ENCODE measurements at places on chromosomes 16 and 17. TPM values are rescaled to one million over a fixed set of nuclear protein-coding genes. Genes with fewer than 3 reads are reported as not detected.

DNA sequence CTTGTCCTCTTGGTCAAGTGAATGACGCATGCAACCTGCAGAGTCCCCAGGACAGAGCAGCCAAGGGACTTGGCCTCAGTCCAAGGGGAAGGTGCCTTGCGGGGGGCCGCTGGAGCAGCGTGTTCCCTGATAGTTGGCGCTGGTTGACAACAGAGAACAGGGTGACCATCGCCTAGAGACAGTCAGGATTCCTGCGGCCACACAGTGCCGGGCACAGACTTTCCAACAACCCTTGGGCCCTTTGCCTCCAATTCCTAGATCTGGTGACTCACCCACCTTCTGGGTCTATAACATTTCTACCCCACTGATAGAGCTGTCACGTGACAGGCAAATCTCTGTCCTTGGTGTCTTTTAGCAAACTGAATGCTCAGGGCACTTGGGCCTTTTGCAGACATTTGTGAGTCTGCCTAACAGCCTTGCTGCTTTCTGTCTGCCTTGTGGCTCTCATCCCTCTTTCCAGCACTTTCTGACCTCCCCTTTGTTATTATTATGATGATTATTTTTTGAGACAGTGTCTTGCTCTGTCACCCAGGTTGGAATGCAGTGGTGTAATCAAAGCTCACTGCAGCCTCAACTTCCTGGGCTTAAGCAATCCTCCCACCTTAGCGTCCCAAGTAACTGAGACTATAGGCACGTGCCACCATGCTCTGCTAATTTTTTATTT, 11.9 kb upstream of the TEDC2 start:
- DNase-seq = no peak

GLP2R gene
- 10.4 TPM for total RNA-seq

NSMCE1 gene
- total RNA-seq = 44.4 TPM

DNA sequence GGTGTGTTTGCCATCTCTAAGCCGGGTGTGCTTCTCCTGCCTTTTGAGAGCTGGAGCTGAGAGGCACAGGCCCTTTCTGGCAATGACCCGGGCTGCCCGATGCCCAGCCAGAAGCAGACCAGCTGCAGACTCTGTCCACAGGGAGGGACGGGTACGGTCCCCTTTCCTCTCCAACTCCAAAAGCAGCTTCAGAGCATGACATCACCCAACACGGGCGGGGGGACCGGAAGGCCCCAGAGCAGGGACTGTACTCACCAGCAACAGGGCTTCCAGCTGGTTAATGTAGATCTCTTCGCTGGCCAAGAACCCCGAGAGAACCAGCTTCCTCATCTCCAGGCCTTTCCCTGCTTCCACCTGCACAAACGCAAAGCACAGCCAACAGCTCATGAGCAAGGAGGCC, 79.4 kb downstream of the ABR start:
- DNase-seq = no peak

GRCh38 chr16:76970745-76971099, 220.3 kb upstream of the MON1B start:
- no peak for DNase-seq

CDK3 gene
- 12.4 TPM for total RNA-seq

DNA sequence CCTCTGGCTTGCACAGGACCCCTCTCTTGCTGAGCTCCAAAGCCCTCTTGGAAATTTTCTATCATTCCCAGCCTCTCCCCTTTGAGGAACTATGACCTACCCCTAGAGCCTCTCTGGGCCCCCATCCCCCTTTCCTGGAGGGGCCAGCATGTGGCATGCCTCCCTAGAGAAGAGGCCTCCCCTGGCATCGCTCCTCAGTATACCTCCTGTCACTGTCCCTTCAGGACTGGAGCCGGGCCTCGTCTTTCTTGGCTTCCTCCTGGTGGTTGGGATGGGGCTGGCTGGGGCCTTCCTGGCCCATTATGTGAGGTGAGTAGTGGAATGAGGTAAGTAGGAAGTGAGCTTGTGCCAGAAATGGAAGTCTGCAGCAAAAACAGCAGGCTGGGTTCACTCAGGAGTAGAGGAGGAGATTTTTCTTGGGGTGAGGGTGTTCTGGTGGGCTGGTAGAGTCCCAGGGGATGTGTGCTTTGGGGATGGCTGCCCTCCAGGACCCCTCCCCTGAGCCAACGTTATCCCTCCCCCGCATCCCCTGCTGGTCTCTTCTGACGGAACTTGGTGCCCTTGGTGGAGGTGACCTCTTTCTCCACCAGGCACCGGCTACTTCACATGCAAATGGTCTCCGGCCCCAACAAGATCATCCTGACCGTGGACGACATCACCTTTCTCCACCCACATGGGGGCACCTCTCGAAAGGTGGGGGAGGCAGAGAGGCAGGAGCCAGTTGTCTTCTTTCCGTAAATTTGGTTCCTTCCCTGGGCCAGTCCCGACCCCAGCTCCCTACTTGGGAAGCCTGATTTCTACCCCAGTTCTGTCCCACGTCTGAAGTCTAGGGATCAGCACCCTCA, 4.6 kb downstream of the GUCY2D start:
- no peak for DNase-seq

- no peak for DNase-seq
These were observed 45.0 kb upstream of the CRISPLD2 start for GRCh38 chr16:84774810-84775209.

PDE6G gene
- 0.34 TPM for total RNA-seq

GRCh38 chr16:82636485-82636884, 9.7 kb downstream of the CDH13 start:
- no peak for DNase-seq
